RWPE1 (cell line): ENCODE measurements at places on chromosomes 16 and 17.

GRCh38 chr17:63378411-63379375, 67.4 kb downstream of the CYB561 start:
- no peak for DNase-seq

DNA sequence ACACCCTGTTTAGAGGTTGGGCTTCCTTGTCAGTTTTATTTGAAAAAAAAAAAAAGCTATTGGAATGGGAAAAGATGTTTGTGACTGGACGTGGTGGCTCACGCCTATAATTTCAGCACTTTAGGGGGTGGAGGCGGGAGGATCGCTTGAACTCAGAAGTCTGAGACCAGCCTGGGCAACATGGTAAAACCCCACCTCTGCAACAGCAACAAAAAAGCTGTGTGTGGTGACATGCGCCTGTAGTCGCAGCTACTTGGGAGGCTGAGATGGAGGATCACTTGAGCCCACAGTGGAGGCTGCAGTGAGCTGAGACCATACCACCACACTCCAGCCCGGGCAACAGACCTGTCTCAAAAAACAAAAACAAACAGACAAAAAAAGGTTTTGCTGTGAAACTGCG, 66.1 kb upstream of the SIAH1 start:
- DNase-seq: no peak

DNA sequence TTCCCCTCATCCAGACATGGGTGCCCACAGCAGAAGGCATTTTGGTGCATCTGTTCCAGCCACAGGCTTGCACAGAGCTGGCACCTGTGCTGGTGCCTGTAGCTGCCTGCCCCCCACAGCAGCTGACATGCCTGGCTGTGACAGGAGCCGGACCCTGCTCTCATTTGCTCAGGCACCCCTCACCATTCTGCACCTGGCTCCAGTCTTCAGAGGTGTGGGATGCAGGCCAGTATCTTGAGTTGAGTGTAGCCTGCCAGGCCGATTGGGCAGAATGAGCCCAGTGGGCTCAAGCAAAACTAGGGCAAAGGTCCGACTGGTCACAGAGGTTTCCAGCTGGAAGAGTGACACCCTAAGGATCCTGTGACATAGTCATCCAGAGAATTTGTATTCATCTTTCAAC, 887.7 kb downstream of the CDH11 start:
- DNase-seq: no peak

GRCh38 chr17:27206447-27206846, 87.5 kb upstream of the WSB1 start:
- no peak for DNase-seq

DNA sequence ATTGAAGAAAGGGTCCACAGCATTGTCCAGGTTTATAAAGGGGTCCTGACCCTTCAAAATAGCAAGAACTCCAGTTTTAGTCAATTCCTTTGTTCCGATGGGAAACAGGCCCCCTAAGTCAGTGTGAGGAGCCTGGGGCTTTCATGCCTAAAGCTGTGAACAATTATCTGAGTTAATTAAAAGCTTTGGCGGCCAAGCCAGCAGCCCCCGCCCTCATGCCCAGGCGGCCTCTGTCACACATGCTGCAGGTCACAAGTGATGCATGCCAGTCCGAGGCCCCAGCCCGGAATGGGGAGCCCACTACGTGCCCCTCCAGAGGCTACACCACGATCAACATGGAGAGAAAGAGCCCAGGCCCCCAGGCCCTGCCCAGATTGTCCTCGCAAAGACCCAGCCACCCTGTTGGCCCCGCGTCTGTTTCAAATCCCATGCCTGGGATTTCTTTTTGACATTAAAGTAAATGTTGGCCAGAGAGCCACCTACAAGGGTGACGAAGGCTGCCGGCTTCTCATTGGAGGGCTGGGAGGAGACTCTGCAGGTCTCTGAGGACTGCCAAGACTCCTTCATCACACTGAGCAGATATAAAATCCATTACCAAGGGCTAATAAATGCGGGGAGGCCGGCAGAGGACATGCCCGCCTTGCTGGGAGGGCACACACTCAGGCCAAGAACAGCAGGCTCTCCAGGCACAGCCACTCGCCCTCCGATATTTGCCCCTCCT, 14.5 kb upstream of the PITPNM3 start:
- no peak for DNase-seq

- peak; percentile 49 for DNase-seq
Observed at GRCh38 chr17:80474231-80474960, 2.0 kb downstream of the NPTX1 start.

DNA sequence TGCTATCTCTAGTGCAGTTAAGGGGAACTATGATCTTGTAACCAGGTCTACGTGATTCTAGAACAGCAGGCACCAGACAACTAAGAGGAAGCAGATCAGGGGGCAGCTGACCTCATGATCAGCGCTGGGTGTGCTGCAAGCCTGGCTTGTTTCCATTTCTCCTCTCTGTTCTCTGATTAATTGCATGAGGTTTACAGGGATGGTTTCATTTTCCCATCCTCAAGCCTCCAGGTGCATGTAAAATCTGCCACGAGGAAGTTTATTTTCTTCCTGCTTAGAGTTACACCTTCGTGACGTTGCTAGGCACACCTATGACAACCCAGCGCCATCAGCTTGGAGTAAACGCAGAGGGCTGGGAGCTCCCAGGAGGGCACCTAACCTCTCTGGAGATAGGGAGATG, 4.3 kb upstream of the NUPR1 start:
- no peak for DNase-seq

- DNase-seq: peak; percentile 87
Observed at GRCh38 chr16:66741169-66741900, 10.1 kb downstream of the DYNC1LI2 start.

DNA sequence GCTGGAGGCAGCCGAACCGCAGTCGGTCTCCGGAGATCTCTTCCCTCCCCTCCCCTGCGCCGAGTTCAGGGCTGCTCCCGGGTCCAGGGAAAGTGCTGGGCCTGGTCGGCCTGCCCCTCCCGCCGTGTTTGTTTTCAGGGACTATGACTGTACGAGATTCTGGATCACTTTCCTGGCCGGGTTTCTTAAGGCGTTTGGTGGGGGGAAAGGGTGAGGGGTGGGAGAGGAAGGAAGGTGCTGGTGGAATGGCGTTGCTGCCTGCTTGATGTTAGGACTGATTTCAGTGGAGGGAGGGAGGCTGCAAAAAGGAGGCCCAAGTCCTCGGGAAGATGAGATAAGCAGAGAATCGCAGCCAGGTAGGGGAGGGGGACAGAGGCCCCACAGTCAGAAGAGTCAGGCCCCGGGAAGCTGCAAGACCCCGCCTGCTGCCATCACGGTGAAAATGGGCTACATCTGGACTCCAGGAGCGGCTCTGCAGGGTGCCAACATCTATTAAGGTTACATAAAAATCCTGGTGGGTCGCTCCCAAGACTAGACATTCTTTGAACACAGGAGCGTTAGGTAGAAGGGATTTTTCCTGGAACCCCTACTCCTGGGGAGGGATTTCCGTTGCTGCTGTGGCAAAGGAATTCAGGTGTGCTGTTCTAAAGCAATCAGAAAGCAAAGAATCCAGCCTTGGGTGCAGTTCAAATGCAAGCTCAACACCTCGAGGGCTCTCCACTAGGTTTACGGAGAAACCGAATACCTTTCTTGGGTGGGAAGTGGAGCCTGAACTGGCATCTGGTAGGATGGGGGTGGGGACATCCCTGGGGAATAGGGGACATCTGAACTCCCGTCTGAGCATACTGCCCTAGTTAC, 1.2 kb downstream of the ARHGAP44 start:
- no peak for DNase-seq

GRCh38 chr17:21530841-21531240, 154.7 kb downstream of the KCNJ12 start:
- no peak for DNase-seq

- no peak for DNase-seq
Observed at GRCh38 chr17:57067162-57067561, 17.9 kb upstream of the AKAP1 start.

DNA sequence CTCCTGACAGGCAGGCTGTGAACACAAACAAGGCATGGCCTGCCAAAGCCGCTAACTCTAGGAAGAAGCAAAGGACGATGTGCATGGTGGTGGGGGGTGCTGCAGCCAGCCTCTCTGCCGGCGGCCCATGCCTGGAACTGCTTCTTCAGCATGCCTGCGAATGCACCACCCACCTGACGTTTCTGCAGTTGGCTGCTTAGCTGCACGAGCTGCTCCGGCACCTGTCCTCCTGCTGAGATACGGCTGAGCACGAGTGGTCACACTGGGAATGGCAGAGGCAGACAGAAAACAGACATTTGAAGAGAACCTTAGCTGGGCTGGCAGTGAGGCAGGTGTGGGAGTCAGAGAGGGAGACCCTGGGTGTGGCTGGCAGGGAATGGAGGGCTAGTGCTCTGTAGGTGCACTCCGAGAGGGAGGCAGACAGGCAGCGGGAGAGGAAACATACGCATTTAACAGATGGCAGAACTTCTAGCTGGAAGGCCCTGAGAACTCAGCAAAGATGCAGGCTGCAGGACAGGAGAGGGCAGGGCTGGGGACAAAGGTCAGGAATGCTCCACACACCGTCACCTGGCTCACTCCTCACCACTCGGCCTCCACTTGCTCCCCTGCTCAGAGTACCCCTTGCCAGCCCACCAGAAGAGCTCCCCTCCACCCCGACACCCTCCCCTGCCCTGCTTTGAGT, 5.2 kb downstream of the FLCN start:
- no peak for DNase-seq

GRCh38 chr16:54512467-54512995, 225.9 kb upstream of the IRX3 start:
- no peak for DNase-seq

DNA sequence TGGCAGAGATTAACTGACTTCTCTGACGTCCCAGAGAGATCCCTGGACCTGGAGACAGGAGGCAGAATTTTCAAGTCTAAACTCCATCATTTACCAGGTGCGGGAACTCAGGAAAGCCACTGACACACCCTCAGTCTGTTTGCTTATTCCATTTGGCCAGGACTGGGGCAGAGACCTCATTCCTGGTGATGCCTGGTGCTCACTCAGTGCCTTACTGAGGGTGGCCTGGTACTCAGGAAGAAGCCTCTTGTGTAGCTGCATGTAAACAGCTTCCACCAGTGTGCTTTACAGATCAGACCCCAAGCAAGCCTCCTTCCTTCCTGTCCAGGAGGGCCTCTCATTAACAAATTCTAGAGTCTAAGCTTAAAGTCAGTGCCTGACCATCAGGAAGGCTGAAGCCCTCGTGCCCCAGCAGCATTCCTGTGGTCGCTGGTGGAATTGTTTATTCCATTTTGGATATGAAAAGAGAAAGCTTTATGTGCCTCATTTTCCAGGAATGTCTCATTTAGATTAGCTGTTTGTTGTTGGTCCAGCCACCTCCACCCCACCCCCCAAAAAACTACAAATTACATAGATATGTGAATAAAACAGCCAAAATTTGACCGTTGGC, 236.1 kb upstream of the CDH5 start:
- no peak for DNase-seq

GRCh38 chr17:68674029-68674925, 73.1 kb upstream of the FAM20A start:
- DNase-seq: no peak

- no peak for DNase-seq
Observed at GRCh38 chr17:3475251-3475685, 529 bp upstream of the ASPA start.

- peak; percentile 38 for DNase-seq
Observed at GRCh38 chr16:51982715-51983680, 563.9 kb downstream of the TOX3 start.

- DNase-seq: no peak
Observed at GRCh38 chr17:4119299-4119698, 23.5 kb downstream of the ZZEF1 start.

DNA sequence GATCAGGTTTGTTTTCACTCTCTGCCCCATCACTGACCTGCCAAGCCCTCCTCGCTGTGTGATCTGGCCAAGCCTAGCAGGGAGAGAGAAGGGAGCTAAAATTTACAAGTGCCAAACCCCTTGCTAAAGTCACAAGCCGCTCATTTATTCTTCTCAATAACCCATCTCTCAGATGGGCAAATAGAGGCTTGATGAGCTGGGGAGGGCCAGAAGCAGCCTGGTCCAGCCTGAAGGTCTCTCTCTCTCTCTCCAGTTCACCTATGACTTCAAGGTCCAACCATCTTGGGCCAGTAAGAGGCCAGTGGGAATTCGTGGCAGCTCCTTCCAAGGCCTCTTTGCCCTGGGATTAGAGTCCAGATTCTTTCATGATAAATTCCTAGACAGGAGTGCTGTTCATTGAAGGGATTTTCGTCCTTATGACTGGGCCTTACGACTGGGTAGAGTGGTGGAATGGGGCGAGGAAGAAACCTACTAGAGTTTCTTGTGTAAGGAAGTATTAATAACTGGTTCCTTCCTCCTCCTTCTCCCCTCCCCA, 3.4 kb downstream of the CA7 start:
- DNase-seq: no peak

- DNase-seq: no peak
Observed at GRCh38 chr16:29831490-29831889, 11.2 kb downstream of the MVP start.

DNA sequence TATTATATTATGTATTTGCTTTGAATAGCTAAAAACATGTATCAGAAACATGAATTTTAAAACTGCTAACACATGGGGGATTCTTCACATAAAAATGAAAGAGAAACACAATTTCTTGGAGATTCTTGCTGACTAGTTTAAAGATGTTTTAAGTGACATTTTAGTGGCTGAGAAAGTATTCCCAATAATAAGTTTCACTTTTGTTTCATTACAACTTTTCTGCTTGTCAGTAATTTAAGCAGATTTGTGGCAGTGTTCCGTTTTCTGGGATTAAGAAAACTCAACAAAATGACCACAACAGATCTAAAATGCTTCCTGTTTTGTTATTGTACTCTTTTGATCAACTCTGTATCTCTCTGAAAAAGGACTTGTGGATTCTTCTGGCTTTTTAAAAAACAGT, 75.9 kb downstream of the NLK start:
- no peak for DNase-seq

- DNase-seq: no peak
Observed at GRCh38 chr16:73062001-73062616, 14.2 kb upstream of the ZFHX3 start.

DNA sequence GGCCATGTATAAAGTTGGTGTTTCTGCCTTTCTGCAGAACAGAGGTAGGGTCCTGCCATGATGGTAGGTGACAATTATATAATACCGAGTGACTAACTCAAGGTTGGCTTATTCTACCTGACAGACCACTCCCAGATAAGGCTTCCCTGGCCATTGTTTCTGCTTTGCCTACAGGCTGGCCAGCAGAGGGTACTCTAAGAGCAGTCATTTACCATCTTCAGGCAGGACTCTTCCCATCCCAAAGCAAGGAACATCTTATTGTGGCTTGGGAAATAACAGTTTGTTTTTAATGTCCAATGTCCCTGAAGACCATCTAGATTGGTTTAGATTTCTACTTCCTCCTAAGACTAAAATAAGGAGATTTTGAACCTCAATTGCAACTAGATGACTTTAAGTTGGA, 74.1 kb downstream of the SNX11 start:
- no peak for DNase-seq

- DNase-seq: no peak
Observed at GRCh38 chr16:23527961-23528643, 17.8 kb upstream of the GGA2 start.

DNA sequence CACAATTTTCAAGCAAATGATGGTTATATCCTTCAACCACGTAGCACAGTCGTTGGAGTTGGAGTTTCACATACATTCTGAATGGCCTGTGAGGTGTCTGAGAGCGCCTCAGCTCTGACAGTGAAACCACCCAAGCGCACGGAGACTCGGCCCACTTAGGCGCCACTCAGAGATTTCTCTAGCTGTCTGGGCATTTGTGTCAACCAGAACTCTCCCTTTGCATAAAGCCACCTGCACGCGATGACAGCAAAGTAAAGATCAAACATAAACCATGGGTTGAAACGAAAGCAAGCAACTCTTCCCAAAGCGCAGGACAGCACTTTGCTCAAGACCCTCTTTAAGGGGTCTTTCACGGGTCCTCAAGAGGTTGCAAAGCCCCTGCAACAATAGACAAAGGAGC, 533 bp downstream of the SLC6A4 start:
- DNase-seq: no peak

GRCh38 chr16:500709-501108, 26.8 kb upstream of the CAPN15 start:
- no peak for DNase-seq
